T-helper 22 cell (primary cell): ENCODE measurements at places on chromosomes 5 and 9.

DNA sequence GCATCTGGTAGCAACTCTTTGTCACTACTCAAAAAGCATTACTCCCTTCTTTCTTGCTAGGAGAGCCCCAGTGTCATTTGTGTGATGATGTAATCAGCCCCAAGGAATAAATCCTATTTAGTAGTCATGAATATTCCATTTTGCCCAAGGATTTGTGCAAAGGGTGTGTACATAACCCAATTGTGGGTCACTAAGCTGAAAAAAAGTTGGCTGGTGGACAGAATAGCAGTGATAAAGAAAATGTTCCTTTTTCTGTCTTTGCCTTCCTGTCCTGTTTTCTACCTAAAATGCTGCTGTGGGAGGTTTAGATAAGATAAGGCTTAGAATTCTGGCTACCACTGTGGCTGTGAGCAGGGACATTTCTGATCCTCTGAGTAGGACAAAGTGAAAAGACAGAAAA, 223.1 kb upstream of the ITGA1 start:
- DNase-seq = no peak

- no peak for DNase-seq
These were observed 9.2 kb upstream of the FUBP3 start for GRCh38 chr9:130570208-130570607.

GRCh38 chr5:56306433-56307150, 73.5 kb upstream of the ANKRD55 start:
- no peak for DNase-seq

DNA sequence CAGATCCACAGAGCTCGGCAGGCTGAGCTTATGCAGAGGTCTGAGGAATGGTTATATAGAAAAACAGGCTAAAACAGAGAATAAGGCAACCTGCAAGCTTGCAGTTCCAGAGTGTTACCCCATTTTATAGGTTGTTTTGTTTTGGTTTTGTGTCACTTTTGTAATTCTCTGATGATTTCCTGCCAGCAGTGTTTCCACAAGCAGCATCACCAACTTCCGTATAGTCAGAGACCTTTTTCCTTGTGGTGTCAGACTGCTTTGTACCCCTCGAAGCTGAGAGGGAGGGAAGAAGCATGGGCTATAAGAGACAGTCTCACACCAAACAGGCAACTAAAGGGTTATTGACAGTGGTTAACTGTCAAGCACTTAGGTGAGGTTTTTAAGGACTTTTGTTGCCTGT, 61.8 kb downstream of the TLE4 start:
- no peak for DNase-seq

DNA sequence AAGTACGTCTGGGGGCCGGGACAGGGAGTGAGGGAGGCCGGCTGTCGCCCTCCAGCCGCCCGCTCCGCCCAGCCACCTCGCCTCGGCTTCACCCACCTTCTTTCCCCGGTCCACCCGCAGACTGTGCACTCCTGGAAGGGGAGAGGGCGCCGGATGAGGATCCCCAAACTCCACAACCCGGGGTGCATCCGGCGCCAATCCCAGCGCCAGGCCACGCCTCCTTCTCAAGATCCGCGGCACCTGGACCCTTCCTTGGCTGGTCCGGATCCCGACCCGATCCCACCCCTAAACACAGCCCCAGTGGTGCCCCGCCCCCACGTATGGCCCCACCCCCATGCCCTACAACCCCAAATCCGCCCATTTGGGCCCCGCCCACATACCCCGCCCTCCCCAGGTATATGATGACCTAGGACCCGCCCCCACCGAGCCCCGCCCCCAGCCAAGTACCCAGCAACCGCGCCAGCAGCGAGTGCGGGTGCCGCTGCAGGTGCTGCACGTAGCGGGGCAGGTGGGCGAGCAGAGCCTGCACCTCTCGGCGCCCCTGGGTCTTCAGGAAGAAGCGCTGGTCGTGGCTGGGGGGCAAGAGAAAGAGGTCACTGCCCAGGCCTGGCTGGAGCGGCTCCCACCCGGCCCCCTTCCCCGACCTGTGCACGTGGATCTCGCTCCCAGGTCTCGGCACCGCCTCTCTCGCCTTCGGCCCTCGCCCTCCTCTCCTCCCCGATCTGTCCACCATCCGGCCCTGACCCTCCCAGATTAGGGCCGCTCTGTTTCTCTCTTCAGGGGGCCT, 3.2 kb downstream of the PIP5KL1 start:
- peak; percentile 80 for DNase-seq

DNA sequence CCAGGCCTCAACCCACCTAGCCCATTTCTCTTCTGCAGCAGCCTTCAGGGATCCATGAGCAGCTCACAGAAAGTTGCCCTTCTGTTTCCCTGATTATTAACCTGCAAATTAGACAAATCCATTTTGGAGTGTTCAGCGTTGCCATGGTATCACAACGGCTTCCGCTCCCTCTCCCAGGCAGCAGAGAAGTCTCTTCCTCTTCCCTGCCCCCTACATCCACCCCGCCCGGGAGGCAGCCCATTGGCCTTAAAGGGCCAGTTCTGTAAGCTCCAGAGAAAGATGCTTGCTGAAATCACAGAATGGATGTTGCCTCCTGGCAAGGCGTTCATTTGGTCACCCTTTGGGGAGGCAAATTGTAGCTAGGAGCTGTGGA, 47.7 kb upstream of the BOD1 start:
- DNase-seq = no peak

DNA sequence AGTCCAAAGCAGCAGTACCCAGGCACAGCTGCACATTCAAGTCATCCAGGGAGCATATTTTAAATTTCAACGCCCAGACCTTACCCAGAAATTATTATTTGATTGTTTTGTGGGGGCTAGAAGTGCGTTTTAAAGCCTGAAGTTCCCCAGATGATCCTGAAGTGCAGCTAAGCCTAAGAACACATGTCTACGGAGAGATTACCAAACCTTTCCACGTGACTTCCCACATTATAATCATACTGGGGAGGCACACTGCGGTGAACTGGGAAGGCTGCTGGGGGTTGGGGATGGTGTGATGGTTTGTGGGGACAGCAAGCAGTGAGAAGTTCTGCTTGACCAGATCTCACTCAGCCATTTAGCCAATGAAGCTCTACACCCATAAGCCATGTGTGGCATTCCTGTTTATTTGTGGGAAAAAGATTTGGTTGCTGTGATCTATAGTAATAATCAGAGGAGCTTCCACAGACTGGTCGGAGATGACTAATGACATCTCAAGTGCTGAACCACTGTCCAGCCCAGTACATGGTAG, 93.4 kb upstream of the CDH6 start:
- DNase-seq = no peak

GRCh38 chr5:170693701-170694100, 89.8 kb upstream of the GABRP start:
- no peak for DNase-seq

- DNase-seq = no peak
These were observed 7.6 kb upstream of the CXXC5 start for GRCh38 chr5:139640421-139641115.

GRCh38 chr5:159814805-159815585, 101.3 kb upstream of the ADRA1B start:
- no peak for DNase-seq
